HS-27A (cell line): ENCODE measurements at places on chromosomes 4 and X.

DNA sequence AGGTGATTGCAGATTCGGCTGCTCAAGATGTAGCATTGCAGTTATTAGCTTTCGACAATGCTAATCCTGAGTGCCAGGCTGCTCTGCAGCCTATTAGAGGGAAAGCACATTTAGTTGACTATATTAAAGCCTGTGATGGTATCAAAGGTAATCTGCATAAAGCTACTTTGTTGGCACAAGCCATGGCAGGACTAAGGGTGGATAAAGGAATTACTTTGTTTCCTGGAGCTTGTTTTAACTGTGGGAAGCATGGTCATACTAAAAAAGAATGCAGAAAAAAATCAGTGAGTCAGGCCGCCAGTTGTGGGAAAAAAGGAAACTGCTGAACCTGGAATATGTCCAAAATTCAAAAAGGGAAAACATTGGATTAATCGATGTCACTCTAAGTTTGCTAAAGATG is 154.9 kb upstream of the TECRL start:
- no peak for DNase-seq

DNA sequence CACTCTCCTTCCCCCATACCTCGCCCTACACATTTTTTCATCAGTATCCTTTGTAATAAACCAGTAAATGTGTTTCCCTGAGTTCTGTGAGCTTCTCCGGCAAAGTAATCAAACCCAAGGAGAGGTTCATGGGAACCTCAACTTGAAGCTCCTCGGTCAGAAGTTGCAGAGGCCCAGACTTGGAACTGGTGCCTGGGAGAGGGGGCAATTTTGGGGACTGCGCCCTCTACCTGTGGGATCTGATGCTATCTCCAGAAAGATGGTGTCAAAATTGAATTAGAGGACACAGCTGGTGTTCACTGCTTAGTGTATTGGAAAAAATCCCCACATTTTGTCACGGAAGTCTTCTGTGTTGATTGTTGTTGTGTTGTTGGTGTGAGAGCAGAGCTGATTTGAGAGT is 70.6 kb downstream of the ATP11C start:
- no peak for DNase-seq

DNA sequence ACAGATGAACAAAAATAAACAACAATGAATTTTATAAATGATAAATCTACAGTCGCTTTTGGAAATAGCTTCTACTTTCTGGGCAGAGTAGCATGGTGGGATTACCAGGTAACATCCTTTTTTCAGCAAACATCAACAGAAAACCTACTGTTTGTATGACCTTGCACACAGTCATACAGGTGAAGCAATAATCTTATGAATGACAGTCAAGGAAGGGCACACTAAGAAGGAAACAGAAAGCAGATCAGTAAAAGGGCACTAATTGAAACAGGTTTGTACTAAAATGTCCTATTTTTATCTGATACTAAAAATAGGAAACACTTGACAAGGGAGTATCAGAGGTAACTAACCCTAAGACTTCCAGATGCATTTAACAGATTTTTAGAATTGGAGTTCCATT is 108.9 kb downstream of the DLG3 start:
- no peak for DNase-seq

DNA sequence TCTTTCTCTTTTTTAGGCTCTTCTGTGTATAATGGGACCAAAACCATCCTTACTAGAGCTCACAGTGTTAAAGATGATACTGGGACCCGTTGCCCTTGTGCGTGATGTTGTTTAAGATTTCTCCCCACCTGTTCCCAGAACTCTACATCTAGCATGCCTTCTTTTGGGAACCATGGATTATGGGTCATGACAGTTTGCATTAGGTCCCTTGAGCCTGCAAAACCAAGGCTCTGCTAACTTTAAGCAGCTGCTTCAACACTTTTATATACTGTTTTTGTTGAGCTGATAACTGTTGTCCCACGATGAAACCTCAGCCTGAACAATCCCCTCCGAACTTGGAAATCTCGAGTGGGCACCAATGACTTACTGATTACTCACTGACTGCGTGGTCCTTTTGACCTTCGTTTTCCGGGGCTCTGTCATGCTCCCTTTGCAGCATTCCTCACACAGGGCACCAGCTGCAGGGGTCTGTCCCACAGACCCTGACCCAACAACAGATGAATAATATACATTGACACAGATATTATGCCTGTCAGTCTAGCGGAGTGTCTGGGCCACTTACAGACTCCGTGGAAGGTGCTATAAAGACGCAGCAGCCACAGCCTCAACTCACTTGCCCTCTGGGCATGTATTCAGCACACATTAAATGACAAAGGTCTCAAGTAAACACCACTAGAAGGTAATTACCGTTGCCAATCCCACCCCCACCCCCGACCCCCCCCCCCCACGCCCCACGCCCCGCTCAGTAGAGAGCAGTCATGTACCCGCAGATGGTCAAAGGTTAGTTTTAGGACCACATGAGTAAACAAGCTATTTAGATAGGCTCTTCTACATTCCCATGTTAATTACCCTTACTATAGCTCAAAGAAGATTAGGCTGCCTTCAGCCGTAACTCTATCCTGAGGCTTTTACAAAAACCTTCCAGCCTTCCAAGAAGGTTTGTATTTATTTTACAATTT is 162.0 kb upstream of the WDFY3 start:
- no peak for DNase-seq

- DNase-seq, result no peak
Measured at GRCh38 chr4:65924843-65925242, 254.6 kb upstream of the EPHA5 start.
